NCI-H524 (cell line): ENCODE measurements at places on chromosomes 12 and 14.

GRCh38 chr14:40847480-40847879, 759.2 kb upstream of the LRFN5 start:
- peak; percentile 61 for DNase-seq

GRCh38 chr14:89221109-89221810, 195.8 kb downstream of the FOXN3 start:
- DNase-seq = no peak

- no peak for DNase-seq
Measured at GRCh38 chr14:100271247-100271939, 32.4 kb downstream of the YY1 start.

DNA sequence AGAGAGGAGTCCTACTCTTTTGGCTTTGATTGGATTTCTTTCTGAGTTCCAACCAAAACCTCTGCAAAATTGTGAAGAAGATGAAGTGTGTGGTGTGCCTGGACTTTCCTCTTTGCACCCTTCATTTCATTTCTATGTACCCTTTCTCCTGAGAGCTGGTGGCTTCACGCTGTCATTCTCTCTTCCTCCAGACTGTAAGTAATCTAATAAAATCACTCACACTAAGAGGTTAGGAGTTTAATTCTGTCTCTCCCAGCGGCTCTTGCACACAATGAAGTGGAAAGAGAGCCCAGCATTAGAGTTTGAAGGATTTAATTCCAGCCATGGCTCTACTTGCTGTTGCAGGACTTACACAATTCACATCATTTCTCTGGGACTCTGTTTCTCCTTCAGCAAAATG, 37.8 kb upstream of the CRADD start:
- DNase-seq = no peak

- no peak for DNase-seq
Measured at GRCh38 chr12:12779529-12779928, 5.9 kb upstream of the APOLD1 start.

DNA sequence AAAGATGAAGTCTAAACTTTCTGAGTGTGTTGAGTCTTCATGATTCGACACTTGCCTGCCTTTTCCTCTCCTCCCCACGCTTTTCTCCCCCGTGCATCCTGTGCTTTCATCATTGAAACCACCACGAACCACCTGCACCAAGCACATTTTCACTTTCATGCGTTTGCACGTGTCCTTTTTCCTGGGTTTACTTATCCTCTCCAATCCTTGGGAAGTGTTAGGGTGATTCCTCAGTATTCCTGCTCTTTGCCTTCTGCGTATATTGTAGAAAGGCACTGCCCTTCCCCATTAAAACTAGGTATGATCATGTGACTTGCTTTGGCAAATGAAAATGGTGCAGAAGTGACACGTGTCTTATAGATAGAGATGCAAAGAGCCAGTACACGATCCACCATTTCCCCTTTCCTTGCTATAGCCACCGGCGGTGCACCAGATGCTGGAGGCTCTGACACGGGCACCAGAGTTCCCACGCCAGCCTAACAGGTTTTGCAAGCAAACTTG, 106.6 kb downstream of the BRMS1L start:
- no peak for DNase-seq

- peak; percentile 5 for DNase-seq
Measured at GRCh38 chr12:27732281-27732680, 21.6 kb downstream of the MRPS35 start.

GRCh38 chr12:68587448-68587873, 23.2 kb upstream of the RAP1B start:
- DNase-seq = no peak

DNA sequence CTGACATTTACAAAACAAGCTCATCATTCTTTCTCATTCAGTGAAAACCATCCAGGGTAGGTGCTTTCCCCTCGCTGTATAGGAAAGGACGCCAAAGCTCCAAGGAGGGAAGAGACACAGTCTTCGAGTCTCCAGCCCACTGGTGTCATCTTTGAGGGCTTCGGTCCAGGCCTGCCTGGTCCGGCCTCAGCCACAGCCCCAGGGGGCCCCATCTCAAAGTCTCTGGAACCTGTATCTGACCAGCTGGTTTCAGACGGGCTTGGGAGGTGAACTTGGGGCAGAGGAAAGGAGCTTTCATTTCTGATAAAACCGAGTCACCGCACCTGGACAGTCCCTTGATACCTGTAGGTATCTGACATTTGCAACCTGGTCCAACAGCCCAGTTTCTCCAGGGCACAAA, 229.5 kb upstream of the RTL1 start:
- no peak for DNase-seq

- no peak for DNase-seq
Measured at GRCh38 chr12:14313379-14314138, 51.9 kb upstream of the ATF7IP start.

- DNase-seq = peak; percentile 79
Measured at GRCh38 chr14:61025251-61026223, 44.5 kb downstream of the SLC38A6 start.
